Right cardiac atrium (tissue), 5 donors: ENCODE measurements at places on chromosomes 1 and 21. TPM values are rescaled to one million over a fixed set of nuclear protein-coding genes. Genes with fewer than 3 reads are reported as not detected.

GRCh38 chr21:44365967-44366585 is 12.7 kb downstream of the TRPM2 start:
- DNase-seq, result peak; percentile 31

The EXO1 gene
- not detected for total RNA-seq

- no peak for DNase-seq
Measured at GRCh38 chr21:32728848-32729247, 1.0 kb upstream of the SYNJ1 start.

DNA sequence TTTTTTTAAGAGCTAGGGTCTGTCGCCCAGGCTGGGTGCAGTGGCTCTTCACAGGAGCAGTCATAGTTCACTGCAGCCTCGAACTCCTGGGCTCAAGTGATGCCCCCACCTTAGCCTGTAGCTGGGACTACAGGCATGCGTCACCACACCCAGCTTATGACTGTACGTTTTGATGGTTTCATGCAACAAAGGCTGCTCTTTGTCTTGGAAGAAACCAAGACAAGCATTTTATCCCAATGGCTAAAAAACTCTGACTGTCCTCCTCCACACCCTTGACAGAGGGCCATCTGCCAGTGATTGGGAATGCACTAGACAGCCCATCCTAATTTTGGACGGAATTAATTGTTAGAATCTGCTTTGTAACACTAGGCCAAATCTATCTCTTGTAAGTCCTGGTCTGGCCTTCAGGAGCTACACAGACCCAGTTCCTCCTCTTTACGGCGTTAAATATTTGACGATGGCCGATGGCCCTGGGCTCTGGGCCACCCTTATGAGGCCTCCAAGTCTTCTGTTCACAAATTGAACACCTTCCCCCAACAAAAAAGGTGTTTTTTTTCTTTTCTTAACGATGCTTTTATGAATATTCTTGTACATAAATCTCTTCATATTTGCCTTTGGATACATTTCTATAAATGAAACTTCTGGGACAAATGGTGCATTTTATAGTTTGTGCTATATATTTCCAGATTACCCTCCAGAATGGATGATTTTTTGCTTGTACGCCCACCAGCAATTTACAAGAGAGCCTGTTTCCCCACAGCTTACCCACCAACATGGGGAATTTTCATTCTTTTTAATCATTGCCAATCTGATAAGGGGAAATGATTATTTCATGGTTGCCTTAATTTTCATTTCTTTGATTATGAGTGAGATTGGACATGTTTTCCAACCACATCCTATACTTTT is 104.8 kb upstream of the SLC25A33 start:
- DNase-seq, result peak; percentile 61

DNA sequence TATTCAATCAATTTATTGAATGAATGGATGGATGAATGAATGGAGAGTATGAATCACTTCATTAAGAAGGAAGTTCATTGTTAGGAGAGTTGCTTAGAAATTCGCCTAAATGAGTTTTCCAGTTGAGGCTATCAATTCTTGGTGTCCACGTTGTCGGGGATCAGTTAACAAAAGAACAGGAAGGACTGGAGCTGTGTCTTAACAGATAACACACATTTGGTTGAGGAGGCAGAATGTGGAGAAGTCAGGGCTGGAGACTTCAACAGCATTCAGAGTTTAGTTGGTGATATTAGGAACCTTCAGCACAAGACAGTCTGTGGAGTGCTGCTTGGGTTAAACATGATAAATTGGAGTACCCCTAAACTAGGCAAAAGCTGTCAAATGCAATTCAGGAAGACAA is 33.7 kb downstream of the ZBTB18 start:
- no peak for DNase-seq

The EFCAB7 gene
- total RNA-seq, result 10.0 TPM

The SIK1 gene
- 13.0 TPM for total RNA-seq

GRCh38 chr1:85502625-85503083 is 37.7 kb upstream of the DDAH1 start:
- DNase-seq, result no peak

The TRIM63 gene
- 121 TPM for total RNA-seq

DNA sequence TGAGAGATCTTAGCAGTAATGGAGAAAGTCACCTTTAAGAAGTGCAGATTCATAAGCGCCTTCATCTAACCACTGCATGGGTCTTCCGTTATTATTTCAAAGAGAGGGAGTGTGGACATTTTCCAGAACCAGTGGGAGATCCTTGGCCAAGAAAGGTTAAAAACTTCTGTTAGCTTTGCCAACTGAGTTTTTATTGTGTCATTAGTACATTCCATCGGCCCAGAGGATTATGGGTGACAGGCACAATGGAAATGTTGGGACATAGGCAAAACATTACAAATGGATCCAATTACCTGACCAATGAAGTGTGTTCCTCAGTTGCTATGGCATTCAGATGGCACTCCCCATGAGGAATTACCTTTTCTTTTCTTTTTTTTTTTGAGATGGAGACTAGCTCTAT is 115.5 kb downstream of the PPIAL4G start:
- DNase-seq, result no peak

The BSND gene
- total RNA-seq, result not detected

- peak; percentile 50 for DNase-seq
Measured at GRCh38 chr21:45543371-45543709, 1.1 kb upstream of the SLC19A1 start.

DNA sequence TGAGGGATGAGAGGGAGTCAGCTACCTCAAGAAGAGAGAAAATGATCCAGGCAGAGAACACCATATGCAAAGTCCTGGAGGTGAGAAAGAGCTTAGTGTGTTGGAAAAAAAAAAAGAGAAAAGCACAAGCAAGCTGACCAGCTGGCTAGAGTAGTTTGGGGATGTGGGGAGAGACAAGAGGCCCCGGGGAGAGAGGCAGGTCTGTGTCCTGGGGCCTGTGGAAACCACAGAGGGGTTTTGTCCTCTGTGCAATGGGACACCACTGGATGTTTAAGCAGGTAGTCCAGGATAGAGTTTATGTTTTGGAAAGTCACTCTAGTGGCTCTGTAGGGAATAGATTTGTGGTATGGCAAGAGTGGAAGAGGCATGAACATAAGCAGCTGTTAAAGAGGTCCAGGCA is 14.4 kb upstream of the CHI3L1 start:
- no peak for DNase-seq

DNA sequence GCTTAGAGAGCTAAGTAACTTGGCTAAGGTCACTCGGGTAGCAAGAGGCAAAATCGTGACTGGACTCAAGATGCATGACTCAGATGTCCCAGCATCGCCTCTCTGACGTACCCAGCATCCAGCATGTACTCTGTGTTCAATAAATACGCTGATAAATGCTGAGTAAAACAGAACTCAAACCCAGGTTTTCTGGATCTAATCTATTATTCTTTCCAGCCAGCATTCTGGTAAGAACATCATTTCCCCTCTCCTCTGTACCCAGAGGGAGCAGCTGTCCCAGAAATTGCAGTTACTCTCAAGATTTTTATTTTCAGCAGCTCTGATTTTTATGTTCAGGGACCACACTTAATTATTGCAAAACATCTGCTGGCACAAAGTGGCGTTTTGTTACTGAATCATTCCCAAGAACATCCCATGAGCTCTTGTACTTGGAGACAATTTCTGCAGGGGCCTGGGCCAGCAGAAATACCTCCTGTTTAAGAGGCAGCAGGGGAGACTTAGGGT is 249.0 kb downstream of the PRDM2 start:
- peak; percentile 76 for DNase-seq

The RGS2 gene
- 24.0 TPM for total RNA-seq

- no peak for DNase-seq
Measured at GRCh38 chr1:21868941-21869454, 56.9 kb downstream of the LDLRAD2 start.

GRCh38 chr1:181669246-181669645 is 185.9 kb downstream of the CACNA1E start:
- DNase-seq, result no peak

- no peak for DNase-seq
Measured at GRCh38 chr1:88219521-88219920, 464.6 kb upstream of the PKN2 start.

DNA sequence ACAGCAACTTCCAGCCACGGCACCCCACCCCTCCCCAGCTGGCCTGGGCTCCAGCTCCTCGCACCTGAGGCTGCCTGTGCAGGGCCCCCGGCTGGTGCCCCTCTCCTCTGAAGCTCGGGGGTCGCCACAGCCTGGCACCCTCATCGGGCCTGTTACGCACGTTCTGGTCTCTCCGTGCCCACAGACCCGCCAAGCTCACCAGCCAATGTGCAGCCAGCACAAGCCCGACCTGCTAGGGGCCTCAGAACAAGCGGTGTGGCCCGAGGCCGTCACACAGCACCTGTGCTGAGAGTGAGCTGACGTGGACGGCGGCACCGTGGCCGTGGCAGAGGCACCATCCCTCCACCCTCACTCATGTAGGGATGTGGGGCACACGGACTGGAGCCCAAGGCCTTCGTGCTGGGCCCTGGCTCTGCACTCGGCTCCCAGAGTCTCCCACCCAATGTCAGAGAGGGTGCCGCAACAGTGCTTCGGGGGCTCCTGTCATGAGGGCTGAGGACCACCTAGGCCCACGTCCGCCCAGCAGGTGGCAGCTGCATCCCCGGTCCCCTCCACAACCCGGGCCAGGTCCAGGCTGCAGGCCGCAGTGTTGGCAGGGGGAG is 4.4 kb upstream of the SAMD11 start:
- peak; percentile 68 for DNase-seq

The DENND2D gene
- 3.9 TPM for total RNA-seq

DNA sequence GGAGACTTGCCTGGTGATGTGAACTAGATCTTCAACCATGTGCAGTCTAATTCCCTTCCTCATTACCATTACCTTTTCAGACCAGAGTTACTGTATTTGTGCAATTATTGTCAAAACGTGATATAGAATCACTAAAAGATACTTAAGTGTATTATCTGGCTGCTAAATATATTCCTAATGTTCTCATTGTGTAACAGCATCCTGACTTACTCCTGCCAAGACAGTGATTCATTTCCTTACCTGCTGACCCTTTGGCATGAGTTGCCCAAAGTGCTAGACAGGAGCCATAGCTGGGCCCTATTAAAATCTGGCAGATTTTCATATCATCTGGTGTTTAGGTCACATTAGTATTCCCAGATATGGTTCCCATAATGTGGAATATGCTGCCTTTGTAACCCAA is 598.3 kb upstream of the CAMK1G start:
- DNase-seq, result no peak

- DNase-seq, result no peak
Measured at GRCh38 chr1:17538010-17538409, 1.5 kb upstream of the ARHGEF10L start.

The CSDE1 gene
- total RNA-seq, result 819 TPM

The LYPLA2 gene
- total RNA-seq, result 32.4 TPM
